ENCODE measurements at places on chromosomes 1 and 21.

- DNase-seq: peak; percentile 72
Measured at GRCh38 chr1:209875515-209875914, 47.7 kb downstream of the UTP25 start.

- DNase-seq: peak; percentile 88
Measured at GRCh38 chr1:17168091-17168876, 36.6 kb upstream of the PADI1 start.

GRCh38 chr1:151618470-151618869 lies 6.6 kb downstream of the SNX27 start:
- no peak for DNase-seq

- DNase-seq: peak; percentile 82
Measured at GRCh38 chr1:175154629-175155472, 37.7 kb downstream of the KIAA0040 start.

DNA sequence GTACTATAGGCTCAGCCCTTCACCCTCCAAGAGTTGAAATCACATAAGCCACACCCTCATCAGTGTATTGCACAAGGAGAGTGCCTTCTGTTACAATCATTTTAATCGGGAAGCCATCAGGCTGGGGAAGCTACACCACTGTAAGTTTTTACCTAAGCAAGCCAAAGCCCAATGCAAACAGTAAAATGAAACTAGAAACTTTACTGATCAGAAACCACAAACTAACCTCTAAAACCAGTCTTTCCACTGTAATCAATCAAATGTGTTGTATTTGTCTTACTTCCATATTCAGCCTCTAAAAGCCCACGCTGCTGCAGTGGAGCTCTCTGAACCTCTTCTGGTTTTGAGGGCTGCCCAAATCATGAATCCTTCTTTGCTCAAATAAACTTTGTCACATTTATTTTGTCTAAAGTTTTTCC lies 26.2 kb downstream of the CAPN8 start:
- peak; percentile 87 for DNase-seq

- no peak for DNase-seq
Measured at GRCh38 chr21:31258073-31258472, 86.0 kb downstream of the TIAM1 start.

DNA sequence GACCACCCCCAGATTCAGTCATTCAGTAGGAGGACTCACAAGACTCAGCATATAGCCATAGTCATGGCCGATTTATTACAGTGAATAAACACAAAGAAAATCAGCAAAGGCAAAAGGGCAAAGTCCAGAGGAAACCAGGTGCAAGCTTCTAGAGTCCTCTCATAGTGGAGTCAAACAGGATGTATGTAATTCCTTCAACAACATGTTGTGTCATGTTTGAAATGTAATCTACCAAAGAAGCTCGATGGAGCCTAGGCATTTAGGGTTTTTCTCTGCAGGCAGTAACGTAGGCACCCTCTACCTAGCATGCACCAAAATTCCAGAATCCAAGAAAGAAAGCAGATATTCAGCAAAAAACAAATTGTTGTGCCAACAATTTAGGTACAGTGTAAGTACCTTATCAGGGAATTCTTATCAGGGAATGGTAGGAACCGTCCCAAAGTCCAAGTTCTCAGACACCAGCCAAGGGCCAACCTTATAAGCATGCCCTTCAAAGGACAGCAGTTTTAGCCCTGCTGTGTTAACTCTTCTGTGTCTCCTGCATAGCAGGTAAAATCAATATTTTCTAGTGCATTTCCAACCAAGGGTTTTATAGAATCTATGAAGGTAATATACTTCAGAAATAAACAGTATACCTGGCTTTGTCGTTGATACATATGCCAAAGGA lies 16.1 kb upstream of the SLAMF6 start:
- DNase-seq: no peak

GRCh38 chr1:3271866-3272265 lies 182.6 kb upstream of the ARHGEF16 start:
- DNase-seq: no peak

- no peak for DNase-seq
Measured at GRCh38 chr1:119308130-119308700, 60.4 kb upstream of the HAO2 start.

GRCh38 chr21:32312326-32312725 lies 13.7 kb downstream of the MRAP start:
- DNase-seq: no peak
